ENCODE measurements at places on chromosomes 5 and 9.

DNA sequence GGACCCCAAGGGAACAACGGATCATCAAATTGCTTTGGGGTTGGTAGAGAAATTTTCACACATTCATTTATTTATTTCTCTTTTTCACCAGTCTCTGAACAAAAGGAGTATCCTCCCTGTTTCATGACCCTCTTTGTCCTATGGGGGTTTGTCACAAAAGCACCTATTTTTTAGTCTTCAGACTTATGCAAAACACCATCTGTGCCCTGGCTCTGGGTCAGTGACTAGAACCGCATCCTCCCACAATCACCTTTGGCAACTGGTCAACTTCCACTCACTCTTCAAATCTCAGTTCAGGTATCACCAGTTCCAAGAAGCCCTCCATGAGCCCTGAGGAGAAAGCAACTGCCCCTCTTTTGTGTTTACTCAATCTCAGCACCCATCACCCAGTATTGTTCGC, 395.7 kb downstream of the CDK5RAP2 start:
- DNase-seq, result no peak

- no peak for DNase-seq
These were observed 58.9 kb downstream of the CAMSAP1 start for GRCh38 chr9:135848341-135849047.

- no peak for DNase-seq
These were observed 572 bp downstream of the CDK5RAP2 start for GRCh38 chr9:120579139-120580050.

DNA sequence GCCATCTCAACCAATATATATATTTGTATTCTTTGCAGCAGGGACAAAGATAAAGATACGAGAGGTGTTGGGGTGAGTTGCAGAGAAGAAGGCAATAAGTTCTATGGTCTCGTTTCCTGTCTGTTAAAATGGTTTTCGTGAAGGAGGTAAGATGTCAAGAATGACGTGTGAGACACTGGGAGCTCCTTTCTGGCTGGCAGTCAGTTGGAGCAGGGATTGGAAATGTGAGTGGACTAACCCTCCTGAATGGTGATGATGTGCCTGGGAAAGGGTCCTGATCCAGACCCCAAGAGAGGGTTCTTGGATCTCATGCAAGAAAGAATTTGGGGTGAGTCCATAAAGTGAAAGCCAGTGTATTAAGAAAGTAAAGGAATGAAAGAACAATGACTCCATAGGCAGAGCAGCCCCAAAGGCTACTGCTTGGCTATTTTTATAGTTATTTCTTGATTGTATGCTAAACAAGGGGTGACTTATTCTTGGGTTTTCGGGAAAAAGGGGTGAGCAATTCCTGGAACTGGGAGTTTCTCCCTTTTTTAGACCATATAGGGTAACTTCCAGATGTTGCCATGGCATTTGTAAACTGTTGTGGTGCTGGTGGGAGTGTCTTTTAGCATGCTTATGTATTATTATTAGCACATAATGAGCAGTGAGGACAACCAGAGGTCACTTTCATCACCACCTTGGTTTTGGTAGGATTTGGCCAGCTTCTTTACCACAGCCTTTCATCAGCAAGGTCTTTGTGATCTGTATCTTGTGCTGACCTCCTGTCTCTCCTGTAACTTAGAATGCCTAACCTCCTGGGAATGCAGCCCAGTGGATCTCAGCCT, 53.7 kb downstream of the SPATA31C2 start:
- no peak for DNase-seq

DNA sequence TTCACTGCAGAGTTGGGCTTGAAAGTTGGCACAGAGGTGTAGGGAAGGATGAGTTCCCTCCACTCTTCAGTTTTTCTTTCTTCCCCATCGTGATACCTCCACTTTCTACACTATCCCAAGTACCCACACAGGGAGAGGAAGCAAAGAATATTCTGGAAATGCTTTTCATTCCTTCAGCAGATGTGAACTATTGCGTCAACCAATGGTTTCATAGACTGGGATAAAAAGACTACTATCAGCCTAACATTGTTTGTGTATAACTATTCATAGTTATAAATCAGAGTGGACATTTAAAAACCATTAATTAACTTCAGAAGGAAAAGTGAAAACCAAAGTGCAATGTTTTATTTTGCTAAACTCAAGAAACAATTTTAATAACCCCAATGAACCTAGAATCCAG, 63.6 kb upstream of the MAMDC2 start:
- DNase-seq, result no peak

DNA sequence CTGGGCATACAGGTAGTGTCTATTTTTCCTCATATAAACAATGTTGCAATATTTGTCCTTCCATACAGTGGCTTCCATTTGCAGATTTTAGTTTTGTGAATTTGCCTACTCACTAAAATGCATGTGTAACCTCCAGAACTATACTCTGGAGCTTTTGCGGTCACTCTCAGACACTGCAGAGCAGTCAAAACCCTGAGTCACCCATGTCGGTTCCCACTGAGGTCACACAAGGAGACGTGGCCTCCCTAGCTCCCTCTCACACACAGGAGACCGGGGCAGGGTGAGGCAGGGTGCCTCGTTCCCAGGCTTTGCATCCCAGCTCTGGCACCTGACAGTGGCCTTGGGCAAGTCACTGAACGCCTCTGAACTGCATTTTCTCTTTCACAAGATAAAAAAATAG, 55.5 kb upstream of the ZNF354A start:
- DNase-seq, result no peak

DNA sequence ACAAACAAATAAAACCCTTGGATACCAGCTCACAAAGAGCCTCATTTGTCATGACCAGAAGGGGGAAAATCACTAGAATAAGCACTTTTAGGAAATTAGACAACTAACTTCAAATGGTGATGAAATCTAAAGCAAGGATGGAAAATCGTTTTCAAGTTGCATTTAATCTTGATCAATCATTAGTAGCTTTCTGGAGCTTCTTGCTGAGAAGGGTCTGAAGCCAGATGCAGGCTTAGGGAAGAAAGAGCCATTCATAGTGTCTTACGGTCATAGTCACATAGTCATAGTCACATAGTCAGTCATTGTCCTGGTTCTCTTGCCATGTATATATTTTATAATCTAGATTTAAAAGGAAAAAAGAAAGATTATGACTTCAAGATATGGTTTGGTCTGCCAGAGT, 610.5 kb downstream of the ACTL7B start:
- no peak for DNase-seq

GRCh38 chr9:137019891-137020683, 8.0 kb downstream of the ABCA2 start:
- DNase-seq, result no peak

- DNase-seq, result no peak
These were observed 1690.7 kb upstream of the CDH9 start for GRCh38 chr5:28729067-28729466.

DNA sequence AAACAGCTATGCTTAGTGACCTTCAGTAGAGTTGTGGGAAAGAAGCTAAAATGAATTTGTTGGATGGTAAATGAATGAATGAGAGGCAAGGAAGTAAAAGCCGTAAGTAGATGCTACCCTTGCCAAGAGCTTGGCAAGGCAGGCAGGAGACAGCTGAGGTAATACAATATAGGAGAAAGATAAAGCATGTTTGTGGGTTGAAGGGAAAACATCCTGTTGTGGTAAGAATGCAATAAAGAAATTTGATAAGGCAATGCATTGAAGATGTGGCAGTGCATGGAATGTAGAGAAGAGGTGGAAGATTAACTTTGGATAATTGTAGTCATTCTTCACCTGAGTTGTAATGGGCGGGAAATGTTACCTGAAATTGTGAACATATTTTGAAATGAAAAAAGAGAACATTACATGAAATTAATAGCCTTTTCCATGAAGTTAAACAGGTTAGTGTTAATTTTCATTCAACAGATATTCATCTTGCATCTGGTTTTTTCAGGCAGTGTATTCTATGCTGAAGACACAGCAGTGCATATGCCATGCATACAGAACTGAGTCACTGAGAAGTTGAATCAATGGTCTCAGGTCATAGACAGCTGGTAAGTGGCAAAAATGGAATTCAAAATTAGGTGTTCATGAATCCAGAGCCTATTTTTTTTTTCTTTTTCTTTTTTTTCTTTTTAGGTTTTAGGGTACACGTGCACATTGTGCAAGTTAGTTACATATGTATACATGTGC, 43.4 kb upstream of the SPINK5 start:
- DNase-seq, result no peak

- no peak for DNase-seq
These were observed 43.5 kb downstream of the MTX3 start for GRCh38 chr5:79947567-79947966.

- no peak for DNase-seq
These were observed 280.2 kb downstream of the CDH12 start for GRCh38 chr5:22572941-22573340.

DNA sequence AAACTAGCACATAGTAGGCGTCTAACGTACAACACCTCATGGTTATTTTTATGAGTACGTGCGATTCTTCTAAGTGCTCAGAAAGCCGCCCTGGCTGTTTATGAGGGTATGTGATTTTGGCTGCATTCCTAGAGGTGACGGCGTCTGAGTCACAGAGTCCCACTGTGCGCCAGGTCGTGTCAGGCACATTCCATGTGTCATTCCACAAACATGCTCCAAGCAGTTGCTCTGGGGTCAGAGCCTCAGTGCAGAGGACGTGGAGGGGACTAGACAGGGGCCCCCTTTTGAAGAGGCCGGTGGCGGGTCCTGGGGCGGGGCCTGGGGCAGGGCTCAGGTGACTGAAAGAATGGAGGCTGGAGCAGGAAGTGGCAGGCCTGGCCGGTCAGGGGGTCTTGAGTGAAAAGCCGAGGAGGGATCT, 51.9 kb downstream of the NEK6 start:
- DNase-seq, result peak; percentile 95

- no peak for DNase-seq
These were observed 151.3 kb downstream of the CHSY3 start for GRCh38 chr5:130055572-130055971.

GRCh38 chr5:170880084-170880483, 18.3 kb downstream of the RANBP17 start:
- no peak for DNase-seq

DNA sequence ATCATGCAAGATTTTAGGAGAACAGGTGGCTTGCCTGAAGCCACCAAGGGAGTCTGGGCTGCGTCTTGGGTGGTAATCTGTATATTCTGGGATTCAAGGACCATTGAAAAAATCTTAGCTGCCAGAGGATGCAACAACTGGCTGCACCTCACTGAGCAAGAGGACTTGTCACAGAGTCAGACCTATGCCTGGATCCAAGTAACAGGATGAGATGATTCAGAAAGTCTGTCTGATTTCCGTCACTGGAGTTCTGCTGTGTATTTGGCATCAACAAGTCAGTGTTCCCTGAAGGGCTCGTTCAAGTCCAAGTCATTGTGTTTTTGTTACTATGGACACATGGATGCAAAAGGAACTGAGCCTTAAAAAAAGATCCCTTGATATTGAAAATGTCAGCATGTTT, 37.8 kb upstream of the CARTPT start:
- DNase-seq, result no peak

- no peak for DNase-seq
These were observed 1.4 kb downstream of the CHD1 start for GRCh38 chr5:98927242-98927988.

DNA sequence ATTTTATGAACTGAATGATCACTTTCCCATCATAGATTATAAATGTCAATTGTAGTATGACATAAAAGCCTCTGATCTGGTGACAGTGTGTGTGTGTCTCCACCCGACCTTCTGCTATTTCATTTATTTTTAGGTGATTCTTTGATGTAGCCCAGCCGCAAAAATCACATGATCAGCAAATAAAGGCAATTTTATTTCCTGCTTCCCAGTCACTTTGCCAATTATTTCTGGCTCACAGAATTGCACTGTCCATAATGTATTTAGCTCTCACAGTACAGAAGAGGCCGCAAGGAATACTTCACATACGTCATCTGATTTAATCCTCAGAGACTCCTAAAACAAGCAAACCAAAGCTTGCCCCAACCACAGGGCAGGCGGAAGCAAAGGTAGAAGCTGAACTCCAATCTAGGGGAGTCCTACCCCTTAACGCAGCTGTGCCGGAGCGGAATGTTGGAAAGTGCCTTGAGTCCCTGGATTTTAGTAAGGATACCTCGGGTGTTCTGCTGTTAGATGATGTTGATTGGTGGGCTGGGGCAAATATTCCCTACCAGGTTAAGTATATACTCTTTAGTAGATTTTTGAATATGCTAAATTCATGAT, 384.0 kb upstream of the IRX4 start:
- no peak for DNase-seq

- DNase-seq, result no peak
These were observed 10.8 kb downstream of the CETN3 start for GRCh38 chr5:90398726-90399125.
